Ecto neural progenitor cell (in vitro differentiated cells): ENCODE measurements at places on chromosomes 5 and 9.

GRCh38 chr9:113343732-113344231 lies 3.7 kb upstream of the WDR31 start:
- DNase-seq, result no peak

DNA sequence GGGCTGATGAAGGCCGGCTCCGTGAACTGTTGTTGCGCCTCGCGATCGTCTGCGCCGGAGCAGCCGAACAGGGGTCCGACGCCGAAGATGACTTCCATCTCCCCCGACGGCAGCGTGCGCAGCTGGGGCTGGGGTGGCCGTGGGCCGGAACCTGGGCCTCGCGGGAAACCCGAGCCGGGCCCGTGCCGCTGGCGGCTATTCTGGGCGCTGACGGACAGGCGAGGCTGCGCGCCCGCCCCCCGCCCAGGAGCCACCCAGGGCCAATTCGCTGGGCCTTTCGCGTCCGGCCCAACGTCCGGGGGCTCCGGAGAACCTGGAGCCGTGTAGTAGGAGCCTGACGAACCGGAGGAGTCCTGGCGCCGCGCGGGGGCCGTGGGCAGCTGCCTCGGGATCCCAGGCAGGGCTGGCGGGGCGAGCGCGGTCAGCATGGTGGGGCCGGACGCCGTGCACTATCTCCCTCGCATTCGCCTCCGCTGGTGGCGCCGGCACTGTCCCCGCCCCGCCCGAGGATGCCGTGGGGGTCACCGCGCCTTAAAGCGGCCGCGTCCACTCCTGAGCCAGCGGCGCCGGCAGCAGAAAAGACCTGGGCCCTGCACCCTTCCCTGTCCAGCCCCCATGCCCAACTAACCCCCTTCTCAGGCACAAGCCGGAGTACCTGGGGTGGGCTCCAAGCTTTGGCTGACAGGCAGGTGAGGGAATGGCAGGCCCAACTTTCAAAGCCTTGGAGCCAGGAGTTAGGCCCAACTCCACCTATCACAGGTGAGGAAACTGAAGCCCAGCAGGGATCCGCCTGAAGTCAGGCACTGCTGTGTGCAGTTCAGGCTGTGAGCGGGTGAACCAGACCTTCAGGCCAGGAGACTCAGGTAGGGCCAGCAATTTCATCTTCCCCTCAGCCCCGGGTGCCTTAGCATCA lies at the start of gene PROB1:
Gene PROB1, minus strand, starts transcription at position 451 of the 913 bp plus-strand sequence. Its CDS starts 23 bp downstream, at position 428.
- DNase-seq, result no peak

DNA sequence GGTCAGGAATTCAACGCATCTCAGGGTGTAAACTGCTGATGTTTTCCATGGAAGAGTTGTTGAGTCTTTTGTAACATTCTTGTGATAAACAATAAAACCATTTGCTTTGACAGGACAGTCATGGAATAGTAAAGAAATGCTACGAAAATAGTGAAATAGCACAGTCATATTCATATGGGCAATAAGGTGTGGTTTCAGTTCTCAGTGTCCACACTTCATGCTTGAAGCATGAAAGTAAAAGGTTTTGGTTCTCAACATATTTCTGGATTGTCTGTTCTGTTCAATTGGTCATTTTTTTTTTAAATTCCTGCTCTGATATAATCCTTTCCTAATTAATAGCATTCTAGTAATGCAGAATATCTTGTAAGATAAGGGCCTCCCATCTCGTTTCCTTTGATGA lies 467.6 kb upstream of the ZNF608 start:
- DNase-seq, result no peak

DNA sequence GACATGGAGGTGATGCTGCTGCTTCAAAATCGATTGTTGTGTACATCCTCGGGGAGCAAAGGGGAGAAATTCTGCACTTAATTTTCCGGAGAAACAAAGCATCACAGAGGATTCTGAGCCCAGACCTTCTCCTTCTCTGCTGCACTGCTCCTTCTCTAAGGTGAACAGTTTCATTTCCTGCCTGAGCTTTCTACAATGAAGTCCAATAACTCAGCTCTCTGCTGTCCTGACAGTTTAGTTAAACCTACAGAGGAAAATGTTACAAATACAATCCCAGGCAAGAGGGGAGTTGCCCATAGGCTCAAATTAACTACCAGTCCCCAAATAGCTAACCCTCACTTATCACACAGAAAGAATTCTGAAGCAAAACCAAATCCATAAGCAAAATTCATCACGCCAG lies 206.3 kb downstream of the EFNA5 start:
- DNase-seq, result no peak

GRCh38 chr5:181260720-181261319 lies at the start of gene TRIM52:
TRIM52 (minus strand) TSS chr5:181261143; CDS start chr5:181260813, 330 bp downstream.
- DNase-seq, result peak; percentile 94

- DNase-seq, result no peak
Measured at GRCh38 chr5:157100140-157100679, 8.6 kb downstream of the HAVCR2 start.

DNA sequence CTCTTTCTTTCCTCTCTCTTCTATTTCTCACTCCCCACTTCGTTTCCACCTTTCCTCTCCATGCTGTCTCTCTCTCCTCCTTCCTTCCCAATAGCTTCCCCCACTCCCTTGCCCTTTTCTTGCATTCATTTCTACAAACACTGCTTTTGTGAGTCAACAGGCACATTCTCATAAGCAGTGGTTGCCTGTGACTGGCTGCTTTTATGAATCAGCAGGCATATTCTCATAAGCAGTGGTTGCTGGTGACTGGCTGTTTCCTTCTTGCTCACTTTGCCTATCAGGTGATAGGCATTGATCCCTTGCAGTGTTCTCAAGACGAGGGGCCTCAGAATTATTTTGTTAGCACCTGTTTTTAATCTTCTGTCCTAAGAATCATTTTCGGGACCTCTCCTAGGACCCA lies 116.1 kb upstream of the ACTBL2 start:
- DNase-seq, result no peak

DNA sequence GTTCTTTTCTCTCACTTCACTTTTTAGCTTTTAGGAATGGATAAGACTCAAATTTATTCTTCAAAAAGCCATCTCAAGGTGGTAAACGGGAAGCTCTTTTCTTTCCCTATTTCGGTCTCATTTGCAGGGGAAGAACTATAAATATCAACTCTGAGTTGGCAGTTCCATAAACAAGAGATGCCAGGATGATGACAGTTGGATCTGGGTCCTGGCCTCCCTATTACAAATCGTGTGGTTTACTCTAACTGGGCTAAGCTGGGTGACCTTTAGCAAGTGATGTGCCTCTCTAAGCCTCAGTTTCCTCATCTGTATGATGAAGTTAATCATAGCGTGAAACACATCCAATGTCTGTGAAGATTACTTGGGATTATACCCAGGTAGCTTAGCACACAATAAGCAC lies 44.2 kb downstream of the TLE4 start:
- DNase-seq, result no peak

DNA sequence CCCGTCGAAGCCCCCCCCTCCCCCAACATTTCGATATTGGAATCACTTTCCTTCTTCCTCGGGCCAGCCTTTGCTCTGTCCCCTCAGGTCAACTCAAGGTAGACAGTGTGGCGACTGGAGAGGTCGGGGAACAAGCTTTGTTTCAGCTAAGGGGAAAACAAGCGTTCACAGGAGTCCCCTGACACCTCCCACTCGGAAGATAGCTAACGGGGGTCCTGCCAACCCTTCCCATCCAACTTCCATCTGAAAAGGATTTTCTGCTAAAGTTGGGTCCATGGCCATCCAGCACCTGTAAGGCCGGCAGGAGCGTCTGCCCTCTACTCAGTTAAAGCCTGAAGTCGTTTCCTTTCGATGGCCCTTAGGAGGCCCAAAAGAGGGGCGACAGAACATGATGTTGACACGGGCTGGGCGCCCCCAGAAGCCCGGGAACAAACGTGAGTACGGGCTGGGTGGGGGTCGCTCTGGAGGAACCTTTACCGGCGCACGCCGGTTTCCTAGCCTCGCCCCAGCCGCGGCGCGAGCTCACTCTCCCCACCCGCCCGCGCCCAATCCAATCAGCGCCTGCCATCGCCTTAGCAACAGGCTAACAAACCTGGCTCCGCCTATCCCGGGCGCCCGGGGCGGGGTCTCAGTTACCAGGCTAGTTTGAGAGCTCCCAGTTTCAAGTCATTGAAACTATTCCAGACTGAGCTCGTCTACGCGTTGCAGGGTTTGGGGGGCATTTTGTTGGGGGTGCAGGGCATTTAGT lies 2.5 kb downstream of the ARRDC3 start:
- DNase-seq, result peak; percentile 99

GRCh38 chr5:31193591-31194467 lies at the start of gene CDH6:
CDH6 (plus strand) TSS chr5:31193686; CDS start chr5:31267474, 73,788 bp downstream.
- DNase-seq, result peak; percentile 88

GRCh38 chr5:52043137-52043536 lies 659.9 kb downstream of the ISL1 start:
- no peak for DNase-seq

DNA sequence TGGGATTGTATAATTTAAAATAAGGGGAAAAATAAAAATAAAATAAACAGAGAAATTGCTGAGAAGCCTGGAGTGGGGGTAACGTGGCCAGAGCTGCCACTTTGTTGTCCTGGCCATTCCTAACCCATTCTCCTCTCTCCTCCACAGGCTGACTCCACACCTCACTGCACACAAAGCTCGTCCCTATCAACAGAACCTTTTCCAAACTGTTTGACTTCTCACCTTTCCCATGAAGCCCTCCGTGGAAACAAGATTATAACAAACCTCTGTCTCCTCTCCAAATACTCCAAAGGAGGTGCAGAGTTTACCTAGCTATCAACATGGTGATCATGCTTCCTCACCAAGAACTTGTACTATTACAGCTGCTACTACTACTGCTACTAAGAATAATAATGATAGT lies 151.1 kb downstream of the GLIS3 start:
- no peak for DNase-seq

DNA sequence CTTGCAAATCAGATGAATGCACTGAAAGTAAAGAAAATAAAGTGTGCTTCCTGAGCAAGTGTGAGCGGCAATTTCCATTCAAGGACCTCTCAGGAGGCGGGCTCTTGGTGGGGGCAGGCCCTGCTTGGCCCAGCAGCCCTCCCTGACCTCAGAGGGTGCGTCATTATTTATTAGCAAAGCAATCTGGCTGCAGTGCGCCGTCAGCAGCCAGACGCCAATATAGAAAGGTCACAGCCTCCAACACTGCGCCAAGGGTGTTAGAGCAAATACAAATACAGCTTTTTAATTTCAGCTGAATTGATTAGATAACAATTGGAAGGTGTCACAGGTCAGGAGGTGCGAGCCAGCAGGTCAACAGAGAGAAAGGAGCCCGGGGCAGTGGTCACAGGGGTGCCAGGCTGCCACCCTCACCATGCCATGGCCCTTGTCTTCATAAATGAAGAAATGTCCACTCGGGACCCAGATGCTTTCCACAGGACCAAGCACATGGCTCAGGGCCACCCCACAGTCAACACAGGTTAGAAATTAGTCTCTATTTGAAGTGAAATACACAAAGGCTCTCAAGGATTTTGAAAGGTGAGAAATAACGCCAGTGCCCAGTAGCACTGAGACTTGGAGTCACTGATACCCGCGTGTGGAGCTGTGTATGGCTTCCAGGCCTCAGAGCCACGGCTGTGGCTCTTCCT lies 309.8 kb downstream of the IRX2 start:
- peak; percentile 22 for DNase-seq

GRCh38 chr9:125760537-125760936 lies 13.4 kb downstream of the PBX3 start:
- DNase-seq, result no peak

DNA sequence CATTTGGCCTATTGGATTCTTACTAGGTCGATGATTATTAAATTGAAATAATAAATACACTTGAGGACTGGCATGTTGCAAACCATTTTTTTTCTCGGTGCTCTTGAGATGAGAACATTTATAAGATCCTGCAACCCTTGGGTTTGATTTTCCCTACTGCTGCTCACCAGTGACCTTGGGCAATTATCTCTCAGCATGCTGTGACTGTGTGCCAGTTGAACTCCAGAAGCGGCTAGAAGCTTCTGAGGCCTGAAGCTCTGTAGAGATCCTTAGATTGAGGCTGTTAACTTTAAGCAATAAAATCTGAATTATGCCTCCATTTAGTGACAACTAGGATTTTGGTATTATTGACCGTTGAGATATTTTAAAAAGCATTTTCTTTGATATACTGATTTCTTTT lies 489.8 kb downstream of the MAT2B start:
- no peak for DNase-seq

DNA sequence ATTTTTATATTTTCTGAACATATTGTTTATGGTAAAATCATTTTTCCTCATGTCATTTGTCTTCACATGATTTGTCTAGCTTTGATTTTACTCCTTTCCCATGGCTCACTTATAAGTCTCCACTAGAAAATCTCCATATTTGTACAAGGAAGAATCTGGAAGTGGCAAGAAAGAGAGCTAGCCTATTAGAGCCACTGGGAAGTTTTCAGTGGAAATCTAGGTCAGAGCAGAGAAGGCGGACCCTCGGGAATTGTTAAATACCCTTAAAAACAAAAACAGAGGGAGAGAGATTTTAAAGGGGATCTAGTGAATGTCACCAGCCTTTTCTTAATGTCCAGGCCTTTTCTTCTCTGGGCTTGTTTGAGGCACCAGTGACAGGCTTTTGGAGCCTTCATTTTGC lies 56.6 kb downstream of the GRAMD2B start:
- no peak for DNase-seq

DNA sequence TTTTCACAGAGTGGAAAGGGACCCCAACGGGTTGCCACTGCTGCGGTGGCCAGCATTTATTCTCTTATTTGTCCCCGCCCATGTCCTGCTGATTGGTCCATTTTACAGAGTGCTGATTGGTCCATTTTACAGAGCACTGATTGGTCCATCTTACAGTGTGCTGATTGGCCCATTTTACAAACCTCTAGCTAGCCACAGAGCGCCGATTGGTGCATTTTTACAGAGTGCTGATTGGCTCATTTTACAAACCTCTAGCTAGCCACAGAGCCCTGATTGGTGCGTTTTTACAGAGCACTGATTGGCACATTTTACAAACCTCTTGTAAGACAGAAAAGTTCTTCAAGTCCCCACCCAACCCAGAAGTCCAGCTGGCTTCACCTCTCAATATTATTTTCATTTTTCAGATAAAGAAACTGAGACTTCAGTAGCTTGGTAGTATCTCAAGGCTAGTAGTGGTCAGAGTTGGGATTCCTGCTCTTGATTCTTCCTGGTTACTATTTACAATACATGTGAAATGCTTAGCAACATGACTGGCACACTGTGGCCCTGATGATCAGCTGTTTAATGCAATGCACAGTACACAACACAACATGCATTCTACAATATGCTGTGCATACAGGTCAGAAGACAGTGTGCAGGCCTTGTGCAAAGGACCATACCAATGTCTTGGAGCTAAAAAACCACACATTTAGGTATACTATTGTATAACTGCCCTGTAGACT lies 63.6 kb upstream of the BOD1 start:
- DNase-seq, result no peak

GRCh38 chr5:72841756-72842535 lies 25.5 kb downstream of the TNPO1 start:
- DNase-seq, result no peak

DNA sequence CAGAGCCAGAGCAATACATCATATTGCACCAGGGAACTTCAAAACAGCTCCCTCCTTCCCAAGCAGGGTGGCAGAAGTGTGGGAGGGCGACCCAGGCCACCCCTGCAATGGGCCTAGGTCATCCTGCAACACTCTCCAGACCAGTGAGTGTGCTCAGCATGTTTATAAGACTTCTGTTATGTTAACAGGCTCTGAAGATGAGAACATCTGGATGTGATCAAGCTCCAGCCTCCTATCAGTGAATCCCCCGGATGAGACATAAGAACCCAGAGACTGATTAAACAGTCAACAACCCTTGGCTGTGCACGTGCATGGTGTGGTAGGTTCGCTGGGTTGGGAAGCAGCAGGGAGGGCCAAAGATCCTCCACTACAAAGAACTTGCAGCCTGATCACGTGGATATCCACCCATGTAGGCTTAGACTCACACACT lies 63.3 kb downstream of the ABCA1 start:
- DNase-seq, result no peak

- no peak for DNase-seq
Measured at GRCh38 chr9:71096421-71097108, 24.9 kb downstream of the TRPM3 start.
